Islet precursor cell (in vitro differentiated cells): ENCODE measurements at places on chromosomes 6 and 20.

- DNase-seq: no peak
Observed at GRCh38 chr6:136547336-136547735, 2.9 kb downstream of the MAP7 start.

GRCh38 chr6:29989211-29989610 is 46.9 kb downstream of the HLA-A start:
- DNase-seq: no peak

GRCh38 chr20:41133709-41134361 is 3.5 kb upstream of the PLCG1 start:
- DNase-seq: no peak

GRCh38 chr20:19785983-19786285 is 27.9 kb downstream of the RIN2 start:
- no peak for DNase-seq

DNA sequence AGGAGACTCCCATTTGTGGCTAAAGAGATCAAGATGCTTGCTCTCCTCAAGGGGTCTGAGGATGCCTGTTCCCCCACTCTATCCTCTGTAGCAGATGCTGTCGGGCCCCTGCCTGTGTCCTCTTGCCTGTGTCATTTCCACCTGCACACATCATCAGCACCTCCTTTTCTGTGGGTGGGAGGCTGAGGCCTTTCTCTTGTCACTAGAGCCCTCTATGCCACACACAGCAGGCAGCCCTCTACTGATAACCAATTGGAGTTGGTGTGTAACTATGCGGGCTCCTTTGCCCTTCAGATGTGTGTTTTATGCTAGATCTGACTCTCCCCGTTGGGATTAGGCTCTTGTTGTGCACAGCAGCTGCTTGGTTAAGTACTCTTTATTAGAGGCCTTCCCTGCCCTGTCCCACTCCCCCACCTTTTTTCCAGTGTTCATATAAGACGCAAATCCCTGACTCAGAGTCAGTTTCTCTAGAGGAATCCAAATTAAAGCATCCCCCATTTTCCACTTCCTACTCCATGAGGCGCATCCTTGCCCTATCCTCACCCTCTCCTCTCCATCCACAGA is 7.7 kb downstream of the TREML2 start:
- DNase-seq: no peak

- DNase-seq: no peak
Observed at GRCh38 chr6:149046164-149046821, 271.2 kb upstream of the TAB2 start.

DNA sequence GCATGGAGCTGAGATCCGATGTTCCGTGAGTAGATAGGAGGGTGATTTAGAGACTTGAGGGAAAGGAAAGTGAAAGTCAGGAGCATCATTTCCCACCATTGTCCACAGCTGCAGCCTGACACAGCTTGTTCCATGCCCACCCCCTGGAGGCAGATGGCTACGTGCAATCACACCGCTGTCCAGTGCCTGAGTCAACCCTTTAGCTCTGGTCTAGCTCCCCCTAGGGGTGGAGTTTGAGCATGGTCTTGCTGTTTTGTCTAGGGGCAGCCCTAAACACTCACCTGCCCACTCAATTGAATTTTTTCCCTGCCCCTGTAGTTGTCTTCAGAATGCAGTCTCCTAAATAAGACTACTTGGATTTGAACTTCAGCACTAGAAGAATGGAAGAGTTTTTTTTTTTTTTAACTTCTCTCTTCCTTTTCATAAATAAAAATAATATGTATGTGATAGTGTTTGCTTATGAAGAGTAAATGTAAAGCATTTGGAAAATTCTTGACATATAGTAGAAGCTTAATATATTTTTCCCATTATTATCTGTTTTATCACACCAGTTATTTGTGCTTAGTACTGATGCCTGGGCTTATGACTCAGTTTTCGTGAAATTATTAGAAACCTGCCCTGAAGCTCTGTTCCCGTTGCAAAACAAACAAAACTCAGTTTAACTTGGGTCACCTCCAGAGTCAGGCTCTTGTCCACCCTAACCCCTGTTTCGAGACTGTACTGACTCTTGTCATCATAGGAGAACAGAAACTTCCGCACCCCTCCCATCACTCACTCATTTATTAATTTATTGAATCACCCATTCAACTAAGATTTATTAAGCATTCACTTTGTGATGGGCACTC is 814.8 kb downstream of the MAFB start:
- DNase-seq: peak; percentile 90

DNA sequence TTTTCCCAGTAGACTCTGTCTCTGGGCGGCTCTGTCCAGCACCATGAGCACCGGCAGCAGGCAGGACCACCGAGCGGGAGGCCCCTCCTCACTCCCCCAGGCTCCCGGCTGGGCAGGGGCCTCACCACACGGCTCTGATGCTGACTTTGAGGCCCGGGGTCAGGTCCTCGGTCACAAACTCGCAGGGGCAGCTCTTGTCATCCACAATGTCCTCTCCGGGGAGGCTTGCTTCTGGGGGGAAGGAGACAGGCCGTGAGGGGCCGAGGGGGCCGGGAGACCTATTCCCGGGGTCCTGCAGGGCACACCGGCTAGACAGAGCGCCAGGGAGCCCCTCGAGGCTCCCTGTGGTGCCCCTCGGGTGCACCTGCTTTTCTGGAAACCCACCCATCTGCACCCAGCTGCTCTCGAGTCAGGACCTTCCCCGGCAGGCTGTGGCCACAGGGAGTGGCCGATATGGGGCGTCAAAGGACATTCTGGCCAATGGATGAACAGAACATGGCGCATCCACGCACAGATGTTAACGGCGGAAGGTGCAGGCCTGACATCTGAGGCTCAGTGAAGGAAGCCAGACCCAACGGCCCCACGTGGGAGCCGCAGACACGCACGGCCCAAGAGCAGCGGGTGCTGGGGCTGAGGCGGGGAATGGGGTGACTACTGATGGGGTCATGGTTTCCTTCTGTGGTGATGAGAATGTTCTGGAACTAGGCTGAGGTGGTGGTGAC is 53.0 kb upstream of the CHRNA4 start:
- no peak for DNase-seq

GRCh38 chr6:155418017-155418761 is 37.5 kb downstream of the NOX3 start:
- no peak for DNase-seq

DNA sequence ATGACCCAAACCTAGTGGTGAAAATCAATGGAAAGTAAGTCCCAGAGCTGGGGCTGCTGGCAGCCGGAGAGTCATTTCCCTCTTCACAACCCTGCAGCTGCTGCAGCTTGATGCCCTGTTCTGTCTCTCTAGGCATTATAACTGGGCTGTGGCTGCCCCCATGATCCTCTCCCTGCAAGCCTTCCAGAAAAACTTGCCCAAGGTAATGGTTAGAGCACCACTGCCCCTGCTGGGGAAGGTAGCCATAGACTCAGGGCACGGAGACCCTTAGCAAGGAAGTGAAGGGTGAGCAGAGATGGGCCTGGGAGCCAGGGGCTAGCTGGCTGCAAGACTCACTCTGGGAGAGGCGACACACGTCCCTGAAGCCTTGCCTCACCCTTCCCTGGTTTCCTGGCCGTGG is 12.0 kb downstream of the LPIN3 start:
- peak; percentile 49 for DNase-seq

DNA sequence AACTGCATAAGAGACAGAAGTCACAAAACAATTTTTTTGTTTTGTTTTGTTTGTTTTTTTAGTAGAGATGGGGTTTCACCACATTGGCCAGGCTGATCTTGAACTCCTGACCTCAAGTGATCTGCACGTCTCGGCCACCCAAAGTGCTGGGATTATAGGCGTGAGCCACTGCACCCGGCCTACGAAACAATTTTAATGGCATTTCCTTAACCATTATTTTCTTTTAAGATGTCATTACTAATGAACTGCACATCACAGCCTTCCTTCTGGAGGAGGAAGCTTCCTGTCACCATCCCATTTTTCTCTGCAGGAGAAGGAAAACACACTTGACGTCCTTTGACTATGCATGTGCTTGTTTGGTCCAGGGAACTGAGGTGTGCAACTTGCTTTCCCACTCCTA is 125.3 kb upstream of the AKIRIN2 start:
- DNase-seq: no peak

DNA sequence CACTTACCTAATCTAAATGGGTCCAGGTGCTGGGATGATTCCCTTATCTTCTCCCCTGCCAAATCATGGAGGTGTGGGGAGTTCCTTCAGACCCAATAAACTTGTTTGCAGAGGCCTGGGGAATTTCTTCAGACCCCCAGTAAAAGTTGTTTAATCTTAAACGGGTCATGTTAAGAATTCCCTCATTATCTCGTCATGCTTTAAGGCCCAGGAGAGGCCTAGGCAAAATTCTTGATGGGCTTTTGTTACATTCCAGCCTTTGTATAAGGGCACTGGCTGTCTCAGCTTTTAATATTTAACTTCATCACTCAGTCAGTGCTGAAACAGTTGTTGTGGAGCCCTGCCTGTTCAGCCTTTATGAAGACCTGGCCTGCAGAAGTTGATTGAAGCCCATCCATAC is 11.0 kb upstream of the SLC35B3 start:
- DNase-seq: no peak

- DNase-seq: no peak
Observed at GRCh38 chr6:103113416-103113815, 1719.9 kb downstream of the GRIK2 start.

- no peak for DNase-seq
Observed at GRCh38 chr6:89443658-89444057, 10.7 kb downstream of the ANKRD6 start.

- DNase-seq: no peak
Observed at GRCh38 chr6:138844192-138844591, 48.3 kb downstream of the ECT2L start.

- DNase-seq: no peak
Observed at GRCh38 chr6:116238083-116238482, 15.8 kb downstream of the TSPYL4 start.

DNA sequence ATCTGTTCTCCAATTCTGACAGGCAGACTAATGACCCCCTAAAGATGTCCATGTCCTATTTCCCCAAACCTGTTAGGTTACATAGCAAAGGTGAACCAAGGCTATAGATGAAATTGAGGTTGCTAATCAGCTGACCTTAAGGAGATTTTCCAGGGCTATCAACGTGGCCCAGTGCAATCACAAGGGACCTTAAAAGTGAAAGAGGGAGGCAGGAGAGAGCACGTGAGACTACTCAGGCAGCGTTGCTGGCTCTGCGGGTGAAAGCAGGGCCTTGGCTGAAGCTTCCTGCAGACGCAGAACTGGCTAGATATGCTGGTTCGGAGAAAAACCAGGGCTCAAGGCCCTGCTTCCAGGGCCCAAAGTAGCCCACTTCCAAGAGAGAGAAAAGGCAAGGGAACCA is 78.7 kb downstream of the NCOA7 start:
- peak; percentile 64 for DNase-seq

DNA sequence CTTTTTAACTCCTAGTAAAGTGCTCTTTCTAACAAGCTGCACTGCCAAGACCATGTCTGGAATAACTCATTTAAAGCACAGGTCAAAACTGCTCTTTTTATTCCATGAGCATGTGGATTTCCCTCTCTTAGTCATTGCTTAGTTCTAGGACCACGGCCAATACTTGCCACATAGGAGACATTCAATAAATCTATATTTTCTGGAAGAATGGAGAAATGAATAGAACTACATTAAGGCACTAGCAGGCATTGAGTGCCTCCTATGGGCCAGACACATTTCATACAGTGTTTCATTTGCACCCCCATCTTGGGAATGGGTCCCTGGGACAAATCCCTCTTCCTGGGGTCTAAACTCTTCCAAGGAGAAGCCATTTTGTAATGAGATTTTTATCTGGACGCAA is 552.8 kb upstream of the CITED2 start:
- DNase-seq: no peak

DNA sequence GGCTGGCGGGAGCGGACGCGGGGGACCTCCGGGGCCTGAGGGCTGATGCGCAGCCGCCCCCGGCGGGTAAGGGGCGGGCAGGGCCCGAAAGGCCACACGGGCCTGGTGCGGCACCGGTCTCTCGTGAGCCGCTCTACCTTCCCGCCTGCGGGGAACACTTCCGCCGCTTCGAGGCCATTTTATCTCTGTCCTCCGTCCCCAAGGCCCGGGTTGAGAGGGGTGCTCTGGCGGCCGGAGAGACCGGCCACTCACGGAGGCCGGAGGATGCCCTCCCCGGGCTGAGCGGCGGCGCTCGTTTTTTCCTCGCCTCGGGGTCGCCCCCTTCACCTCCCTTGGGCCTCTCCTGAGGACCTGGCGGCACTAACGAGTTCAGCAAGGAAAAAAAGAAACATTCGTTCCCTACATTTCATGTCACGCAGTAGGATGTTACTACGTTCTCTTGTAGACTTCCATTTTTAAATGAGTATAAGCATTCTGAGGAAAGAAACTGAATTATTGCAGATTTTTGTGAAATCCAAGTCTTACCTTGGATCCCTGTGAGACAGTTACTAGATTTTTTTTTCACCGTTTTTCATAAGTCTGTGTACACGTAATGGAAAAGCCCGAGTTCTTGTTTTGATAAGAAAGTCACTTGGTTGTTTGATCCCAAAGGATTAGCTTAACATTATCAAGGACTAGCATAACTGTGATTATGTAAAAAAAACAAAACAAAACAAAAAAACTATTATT is 575 bp downstream of the WTAP start:
- DNase-seq: no peak

GRCh38 chr6:38149531-38149930 is 330.0 kb downstream of the ZFAND3 start:
- peak; percentile 55 for DNase-seq

- no peak for DNase-seq
Observed at GRCh38 chr20:1562622-1563021, 5.1 kb upstream of the SIRPD start.

- no peak for DNase-seq
Observed at GRCh38 chr6:138101946-138102731, 5.1 kb downstream of the PERP start.

DNA sequence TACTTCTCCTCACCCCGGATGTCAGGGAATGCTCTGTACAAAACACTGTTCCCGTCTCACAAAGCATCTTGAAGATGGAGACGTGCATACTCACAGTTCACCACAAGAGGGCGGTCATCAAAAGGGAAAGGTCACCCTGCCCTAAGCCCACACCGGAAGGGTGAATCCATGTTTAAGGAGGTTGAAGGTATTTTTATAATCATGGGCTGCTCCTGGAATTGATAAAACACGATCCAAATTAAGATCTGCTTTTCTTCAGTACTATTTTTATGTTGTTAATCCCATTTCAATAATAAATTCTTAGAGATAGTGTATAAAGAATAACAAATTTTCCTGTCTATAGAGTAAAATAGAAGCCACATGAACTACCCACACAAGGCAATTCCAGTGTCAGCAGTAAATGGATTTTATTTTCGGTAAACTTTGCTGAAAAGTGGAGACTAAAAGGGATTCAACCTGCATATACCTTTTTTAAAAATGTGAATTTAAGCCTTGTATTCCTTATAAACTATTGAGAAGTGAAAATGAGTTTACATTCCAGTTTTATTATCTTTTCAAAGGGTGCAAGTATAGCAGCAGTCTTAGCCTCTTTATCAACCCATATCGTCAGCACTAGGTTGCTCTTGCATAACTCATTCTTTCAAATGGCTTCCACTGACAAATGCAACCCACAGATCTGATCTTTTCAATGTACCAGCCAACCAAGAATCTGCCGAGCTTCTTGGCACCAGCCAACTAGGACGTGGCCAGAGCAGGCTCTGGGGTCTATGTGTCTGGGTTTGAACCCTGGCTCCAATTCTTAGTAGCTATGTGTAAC is 79.7 kb upstream of the MBOAT1 start:
- peak; percentile 85 for DNase-seq

- DNase-seq: peak; percentile 45
Observed at GRCh38 chr6:108690326-108691049, 129.8 kb downstream of the FOXO3 start.

GRCh38 chr20:11901127-11901526 is 16.6 kb upstream of the BTBD3 start:
- DNase-seq: peak; percentile 88

GRCh38 chr6:36505744-36506534 is 41.3 kb downstream of the STK38 start:
- no peak for DNase-seq

- no peak for DNase-seq
Observed at GRCh38 chr20:25158043-25158442, 37.5 kb upstream of the ENTPD6 start.
